Esophagus squamous epithelium (tissue), 5 donors: ENCODE measurements at places on chromosomes 16 and 17.

- no peak for DNase-seq
Measured at GRCh38 chr17:21545064-21545463, 147.3 kb upstream of the KCNJ18 start.

DNA sequence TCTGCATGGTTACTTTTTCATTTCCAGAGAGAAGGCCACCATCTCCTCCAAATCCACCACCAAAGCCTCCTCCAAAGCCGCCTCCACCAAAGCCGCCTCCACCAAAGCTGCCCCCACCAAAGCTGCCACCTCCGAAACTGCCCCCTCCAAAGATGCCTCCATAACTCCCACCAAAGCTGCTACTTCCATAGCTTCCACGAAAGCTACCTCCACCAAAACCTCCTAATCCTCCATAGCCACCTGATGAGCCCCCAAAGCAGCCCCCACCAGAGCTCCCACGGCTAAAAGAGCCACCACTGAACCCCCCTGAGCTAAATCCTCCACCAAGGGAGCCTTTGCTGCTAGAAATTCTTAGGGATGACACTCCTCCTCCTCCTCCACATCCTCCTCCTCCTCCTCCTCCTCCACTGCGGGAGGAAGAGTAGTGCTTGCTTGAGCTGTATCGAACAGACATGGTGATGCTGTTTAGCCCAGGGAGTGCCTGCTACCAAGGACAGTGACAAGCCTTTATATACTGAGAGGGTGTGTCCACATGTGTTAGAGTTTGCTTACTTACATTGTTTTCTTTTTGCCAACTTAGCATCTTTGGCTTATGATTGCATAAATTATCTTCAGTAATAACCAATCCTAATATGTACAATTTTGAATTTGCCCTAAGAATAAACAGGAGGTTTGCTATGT lies at the start of gene KRT10:
TSS of gene KRT10 (minus strand) at position 483 of the 681 bp plus-strand sequence. CDS start at position 454, 29 bp downstream.
- no peak for DNase-seq

DNA sequence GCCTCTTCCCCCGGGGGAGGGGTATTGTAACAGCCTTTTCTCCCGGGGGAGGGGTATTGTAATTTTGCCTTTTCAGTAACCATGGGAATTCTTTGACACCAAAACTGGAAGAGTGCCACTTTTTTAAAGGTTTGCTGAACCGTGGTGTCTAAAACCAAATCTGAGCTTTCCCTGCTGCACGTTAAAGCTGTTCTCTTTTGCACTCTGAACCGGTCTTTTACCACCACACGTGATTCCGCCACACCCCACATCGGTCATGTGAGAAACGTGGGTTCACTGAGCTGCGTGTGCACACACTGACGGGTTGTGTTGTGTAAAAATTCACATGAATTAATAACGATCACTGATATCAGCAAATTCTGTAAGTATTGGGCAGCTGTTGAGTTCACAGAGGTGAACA lies 9.2 kb upstream of the ACSF3 start:
- DNase-seq = no peak

DNA sequence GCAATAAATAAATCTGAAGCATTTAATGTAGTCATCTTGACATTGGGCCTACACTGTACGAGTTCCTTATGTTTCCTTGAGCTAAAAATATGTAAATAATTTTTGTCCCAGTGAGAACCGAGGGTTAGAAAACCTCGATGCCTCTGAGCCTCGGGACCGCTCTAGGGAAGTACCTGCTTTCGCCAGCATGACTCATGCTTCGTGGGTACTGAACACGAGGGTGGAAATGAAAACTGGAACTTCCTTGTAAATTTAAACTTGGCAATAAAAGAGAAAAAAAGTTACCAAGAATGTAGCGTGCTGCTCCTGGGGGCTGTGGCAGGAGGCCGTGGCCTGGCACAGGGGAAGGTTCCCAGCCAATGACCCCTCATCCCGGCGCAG lies 74.1 kb downstream of the SOCS1 start:
- DNase-seq = no peak

GRCh38 chr16:63135069-63135468 lies 1098.8 kb upstream of the CDH8 start:
- DNase-seq = no peak

DNA sequence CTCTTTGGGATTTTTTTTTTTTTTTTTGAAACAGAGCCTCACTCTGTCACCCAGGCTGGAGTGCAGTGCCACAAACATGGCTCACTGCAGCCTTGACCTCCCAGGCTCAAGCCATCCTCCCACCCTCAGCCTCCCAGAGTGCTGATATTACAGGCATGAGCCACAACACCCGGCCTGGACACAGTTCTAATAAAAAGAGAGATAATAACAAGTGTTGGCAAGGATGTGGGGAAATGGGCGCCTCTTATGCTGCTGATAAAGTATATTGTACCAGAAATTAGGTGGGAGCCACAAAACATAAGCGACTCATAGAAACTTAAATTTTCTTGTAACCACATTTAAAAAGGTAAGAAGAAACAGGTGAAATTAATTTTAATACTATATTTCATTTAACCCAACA lies 50.4 kb upstream of the FA2H start:
- DNase-seq = no peak

GRCh38 chr16:50657241-50657640 lies 23.9 kb downstream of the SNX20 start:
- no peak for DNase-seq

DNA sequence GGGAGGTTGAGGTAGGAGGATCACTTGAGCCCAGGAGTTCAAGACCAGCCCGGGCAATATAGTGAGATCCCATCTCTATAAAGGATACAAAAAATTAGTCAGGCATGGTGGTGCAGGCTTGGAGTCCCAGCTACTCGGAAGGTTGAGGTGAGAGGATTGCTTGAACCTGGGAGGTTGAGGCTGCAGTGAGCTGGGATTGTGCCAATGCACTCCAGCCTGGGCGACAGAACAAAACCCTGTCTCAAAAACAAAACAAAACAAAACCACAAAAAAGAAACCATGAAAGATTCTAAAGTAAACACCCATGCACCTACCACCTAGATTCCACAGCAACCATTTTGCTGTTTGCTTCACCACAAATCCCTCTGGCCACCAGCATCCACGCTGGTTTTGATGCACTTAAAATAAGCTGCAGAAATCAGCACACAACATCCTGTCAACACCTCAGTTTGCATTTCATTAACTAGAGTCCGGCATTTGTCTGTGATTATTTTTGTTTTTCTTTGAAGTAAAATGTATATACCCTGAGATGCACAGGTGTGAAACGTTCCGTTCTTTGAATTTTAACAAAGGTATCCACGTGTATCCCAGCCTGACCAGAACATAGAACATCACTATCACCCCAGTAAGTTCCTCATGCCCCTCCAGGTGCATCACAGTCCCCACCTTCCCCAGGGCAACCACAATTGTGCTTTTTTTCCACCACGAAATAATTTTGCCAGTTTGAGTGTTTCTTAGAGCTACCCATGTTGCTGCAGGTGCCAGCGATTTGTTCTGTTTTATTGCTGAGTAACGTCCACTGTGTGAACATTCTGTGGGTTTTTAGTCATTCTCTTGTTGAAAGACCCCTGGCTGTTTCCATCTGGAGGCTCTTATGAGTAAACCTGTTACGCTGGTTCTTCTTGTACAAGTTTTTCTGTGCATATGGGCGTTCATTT lies 191.5 kb downstream of the SEC14L1 start:
- DNase-seq = no peak

DNA sequence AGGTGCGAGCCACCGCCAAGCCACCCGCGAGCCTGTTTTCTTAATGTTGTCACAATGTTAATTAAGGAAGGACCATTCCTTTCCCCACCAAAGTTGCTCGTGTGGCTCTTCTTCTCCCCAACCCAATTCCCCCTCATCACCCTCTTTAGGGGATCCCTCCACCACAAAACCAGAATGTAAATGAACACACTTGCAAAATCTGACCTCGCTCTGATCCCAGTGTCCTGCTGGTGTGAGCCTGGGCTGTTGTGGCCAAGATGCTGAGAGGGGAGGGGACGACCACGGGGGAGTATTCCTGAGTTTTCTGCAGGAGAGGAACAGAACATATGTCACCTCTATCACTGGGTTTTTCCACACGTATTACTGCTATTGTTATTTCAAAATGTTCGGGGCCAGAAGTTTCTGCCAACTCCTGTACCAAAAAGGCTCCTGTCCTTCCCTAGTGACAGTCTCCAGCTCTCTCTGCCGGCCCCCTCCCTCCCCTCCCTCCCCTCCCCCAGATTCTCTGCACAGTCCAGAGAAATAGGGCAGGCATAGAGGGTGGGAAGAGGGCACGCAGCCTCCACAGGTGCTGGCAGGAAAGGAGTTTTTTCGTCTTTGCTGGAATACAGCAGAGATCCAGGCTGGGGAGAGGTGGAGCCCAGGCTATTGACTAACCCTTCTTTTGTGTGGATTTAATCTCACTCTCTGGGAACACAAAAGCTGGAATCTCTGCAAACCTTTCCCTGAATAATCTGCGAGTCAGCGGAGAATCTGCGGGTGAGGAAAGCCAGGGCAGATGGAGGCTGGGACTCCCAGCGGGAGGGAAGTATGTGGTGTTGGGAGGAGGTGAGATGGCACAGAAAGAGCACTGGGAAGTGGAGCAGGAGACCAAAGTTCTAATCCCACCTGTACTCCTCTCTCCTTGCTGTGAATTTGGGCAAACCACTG lies 4.5 kb upstream of the CA4 start:
- no peak for DNase-seq

GRCh38 chr17:59890720-59891119 lies 2.0 kb downstream of the TUBD1 start:
- no peak for DNase-seq

DNA sequence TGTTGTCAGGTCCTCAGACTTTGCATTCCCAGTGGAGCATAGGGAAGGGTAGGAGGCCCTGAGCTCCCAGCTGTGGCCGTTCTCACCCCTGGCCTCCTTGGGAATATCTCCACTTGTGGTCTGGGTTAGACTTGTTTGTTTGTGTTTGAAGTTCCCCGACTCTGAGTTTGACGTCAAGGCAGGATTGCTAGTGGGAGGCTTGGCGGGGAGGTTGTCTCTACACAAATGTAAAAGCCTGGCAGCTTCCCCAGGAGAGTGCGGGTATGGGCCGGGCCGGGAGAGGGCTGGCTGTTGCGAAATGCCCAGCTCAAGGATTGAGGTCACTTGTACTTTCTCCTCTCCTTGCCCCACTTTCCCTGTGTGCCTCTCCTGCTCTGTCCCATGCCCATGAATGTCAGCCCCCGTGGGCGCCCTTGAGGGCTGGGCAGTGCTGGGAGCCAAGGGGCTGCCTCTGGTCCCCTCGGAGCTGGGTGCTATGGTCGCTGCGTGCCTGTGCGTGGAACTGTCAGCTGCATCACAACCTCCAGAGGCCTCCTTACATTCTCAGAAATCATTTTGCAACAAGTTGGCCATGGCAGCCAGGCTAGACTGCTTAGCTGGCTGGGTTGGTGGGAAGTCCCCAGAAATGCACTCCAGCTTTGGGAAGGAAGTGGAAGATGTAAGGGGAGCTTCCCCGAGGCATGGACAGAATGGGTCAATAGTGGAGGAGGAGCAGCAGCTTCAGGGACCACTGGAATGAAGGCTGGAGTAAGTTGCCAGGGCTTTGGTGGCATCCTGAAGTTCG lies 84.3 kb downstream of the KSR1 start:
- no peak for DNase-seq

- no peak for DNase-seq
Measured at GRCh38 chr16:4298761-4299522, 16.9 kb upstream of the GLIS2 start.

DNA sequence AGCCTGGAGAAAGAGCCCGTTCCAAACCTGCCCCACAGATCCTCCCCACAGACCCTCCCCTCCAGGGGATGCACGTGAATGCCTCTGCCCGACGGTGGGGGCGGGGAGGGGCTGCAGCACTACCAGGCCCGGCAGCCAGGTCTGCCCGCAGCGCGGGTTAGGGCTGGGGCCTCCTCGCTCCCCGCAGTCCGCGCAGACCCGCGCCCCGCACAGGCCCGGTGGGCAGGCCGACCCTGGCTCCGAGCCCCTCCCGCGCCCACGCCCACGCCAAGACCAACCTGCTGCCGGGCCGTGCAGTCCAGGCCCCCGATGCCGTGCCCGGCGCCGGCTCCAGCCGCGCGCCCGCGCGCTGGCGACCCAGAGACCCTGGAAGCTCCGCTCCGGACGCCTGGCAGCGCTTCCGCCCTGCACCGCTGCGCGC lies at the start of gene RPUSD1:
TSS of gene RPUSD1 (minus strand) at position 404 of the 421 bp plus-strand sequence. CDS start 644 bp downstream, outside the sequence.
- no peak for DNase-seq

DNA sequence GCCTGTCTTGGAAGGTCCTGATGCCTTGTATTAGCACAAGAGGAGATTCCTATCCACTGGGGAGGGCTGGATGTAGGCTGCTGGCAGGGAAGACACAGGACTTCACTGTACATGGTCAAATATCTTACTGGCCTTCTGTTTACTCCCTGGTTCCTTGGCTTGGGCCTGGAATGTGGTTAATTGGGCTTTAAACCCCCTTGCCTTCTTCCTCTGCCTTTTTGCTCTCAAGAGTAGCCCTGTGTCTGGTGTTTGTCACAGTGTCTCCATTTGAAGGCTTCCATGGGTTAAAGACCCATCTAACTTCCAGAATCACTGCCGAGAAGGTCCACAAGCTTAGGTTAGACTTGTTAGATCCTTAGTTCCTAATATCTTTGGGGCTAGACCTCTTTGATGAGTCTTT lies 7.1 kb upstream of the CHCT1 start:
- DNase-seq = no peak

GRCh38 chr16:89041571-89042481 lies 51.8 kb upstream of the ACSF3 start:
- DNase-seq = no peak

DNA sequence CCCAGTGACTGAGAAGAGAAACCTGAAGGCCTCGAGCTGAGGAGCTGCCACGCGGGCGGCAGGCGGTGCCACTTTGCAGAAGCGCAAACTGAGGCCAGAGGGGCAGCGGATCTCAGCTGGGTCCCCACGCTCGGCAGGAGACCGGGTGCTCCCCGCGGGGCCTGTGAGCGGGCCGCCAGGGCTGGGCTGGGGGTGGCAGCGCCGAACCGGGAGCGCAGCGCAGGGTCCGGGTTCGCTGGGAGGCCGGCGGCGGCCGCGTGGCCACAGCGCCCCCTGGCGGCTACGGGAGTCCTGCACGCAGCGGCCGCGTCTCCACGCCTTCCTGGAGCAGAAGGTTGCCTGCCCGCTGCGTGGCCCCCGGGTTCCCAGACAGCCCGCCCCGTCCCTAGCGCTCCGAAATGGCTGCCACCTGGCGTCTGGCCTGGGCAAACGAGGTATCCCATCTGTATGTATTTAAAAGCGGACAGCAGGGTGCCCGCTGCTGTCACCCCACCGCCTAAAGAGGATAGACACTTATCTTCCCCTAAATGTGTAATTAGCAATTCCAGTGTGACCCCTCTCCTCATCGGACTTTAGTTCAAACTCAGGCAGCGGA lies 96.1 kb upstream of the CDH5 start:
- no peak for DNase-seq

DNA sequence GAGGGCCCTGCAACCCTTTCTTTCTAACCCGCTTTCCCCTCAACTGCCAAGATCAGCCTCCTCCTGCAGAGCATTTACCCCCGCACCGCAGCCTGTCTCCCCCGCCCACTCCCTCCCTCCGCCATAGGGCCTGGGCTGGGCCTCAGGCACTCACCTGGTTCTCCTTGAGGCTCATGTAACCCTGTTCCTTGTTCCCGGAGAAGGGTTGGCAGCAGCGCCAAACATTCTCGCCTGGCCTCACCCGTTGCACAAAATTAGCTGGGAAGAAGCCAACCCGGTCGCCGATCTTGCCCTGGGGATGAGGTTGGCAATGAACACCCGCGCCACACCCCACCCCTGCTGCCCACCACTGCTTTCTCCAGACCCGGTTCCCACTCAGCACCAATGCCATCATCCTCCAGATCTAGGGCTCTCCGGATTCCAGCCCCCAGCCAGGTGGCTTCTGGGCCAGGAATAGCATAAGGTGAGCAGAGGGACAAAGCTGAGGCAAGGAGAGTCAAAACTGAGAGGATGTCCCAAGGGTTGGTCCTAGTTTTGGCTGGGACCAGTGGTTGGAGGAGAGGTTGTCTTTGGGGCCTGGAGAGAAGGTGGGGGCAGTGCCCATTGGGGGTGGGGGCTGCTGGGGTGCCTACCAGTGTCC lies 12.8 kb downstream of the STAC2 start:
- DNase-seq = no peak
